ENCODE measurements at places on chromosomes 4 and X. TPM values are rescaled to one million over a fixed set of nuclear protein-coding genes. Genes with fewer than 3 reads are reported as not detected.
A peak's percentile ranks its signal among the peaks of the same experiment; 100 is the strongest.

INPP4B gene
- 43.7 TPM for total RNA-seq

VCX3B gene
- not detected for total RNA-seq

DNA sequence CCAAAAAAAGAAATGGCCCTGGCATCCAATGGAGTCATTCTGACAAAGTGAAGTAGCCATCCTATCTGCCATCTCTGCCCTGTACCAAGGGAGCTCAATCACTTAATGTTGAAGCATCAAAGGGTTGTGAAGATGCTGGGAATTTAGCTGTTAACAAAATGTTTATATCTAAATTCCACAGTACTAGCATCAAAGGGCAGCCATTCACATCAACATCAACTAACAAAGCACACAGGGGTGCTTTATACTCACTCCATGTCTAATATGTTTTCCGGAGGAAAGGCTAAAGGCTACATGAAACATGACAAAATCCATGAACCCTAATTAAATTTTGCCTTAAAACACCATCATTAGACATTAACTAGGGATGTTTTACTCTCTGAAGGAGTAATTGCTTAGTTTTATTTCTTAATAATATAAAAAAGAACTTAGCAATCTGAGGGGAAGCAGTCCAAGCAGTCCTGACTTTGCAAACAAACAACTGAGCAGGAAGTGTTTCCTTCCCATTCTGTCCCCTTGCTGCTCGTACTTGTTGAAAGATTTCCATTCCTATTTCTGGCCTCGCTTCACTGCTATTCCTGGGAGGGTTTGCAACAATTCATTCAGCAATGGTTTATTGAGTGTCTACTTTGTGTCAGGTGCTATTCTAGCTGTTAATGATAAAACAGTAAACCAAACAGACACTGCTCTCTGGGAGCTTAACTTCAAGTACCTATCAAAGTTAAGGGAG, 208.6 kb upstream of the SLC7A11 start:
- DNase-seq = no peak
- H3K4me3 ChIP-seq = no peak overlapping the region
- no peaks in the 10 kb centered on the region for H3K36me3 ChIP-seq
- no peaks in the 10 kb centered on the region for H3K27me3 ChIP-seq

GRCh38 chrX:29826742-29827141, 388.6 kb upstream of the MAGEB2 start:
- no peaks in the 10 kb centered on the region for H3K27me3 ChIP-seq
- H3K4me3 ChIP-seq = no peak overlapping the region
- no peak for DNase-seq
- no peak overlapping the region for H3K27ac ChIP-seq
- no peaks in the 10 kb centered on the region for H3K36me3 ChIP-seq

DNA sequence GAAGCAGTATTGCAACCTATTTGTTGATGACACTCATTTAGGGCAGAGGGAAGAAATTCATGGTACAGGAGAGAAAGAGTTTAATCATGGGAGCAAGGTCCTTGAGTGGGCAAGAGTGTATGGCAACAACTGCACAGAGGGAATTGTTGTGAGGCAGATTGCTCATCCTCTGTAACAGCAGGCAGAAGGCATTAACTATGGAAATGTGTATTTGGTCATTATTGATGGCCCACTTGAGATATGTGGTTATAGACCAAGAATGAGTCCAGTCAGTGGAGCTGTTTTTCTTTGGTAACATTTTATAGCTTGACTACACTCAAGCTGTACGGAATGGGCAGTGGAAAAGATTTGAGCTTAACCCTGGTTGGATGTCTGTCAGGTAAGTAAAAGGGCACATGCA, 15.9 kb downstream of the PLRG1 start:
- peaks cover 19% of the 10 kb centered on the region for H3K36me3 ChIP-seq
- no peak overlapping the region for H3K27ac ChIP-seq
- no peaks in the 10 kb centered on the region for H3K4me1 ChIP-seq
- no peaks in the 10 kb centered on the region for H3K27me3 ChIP-seq
- no peak for DNase-seq

DNA sequence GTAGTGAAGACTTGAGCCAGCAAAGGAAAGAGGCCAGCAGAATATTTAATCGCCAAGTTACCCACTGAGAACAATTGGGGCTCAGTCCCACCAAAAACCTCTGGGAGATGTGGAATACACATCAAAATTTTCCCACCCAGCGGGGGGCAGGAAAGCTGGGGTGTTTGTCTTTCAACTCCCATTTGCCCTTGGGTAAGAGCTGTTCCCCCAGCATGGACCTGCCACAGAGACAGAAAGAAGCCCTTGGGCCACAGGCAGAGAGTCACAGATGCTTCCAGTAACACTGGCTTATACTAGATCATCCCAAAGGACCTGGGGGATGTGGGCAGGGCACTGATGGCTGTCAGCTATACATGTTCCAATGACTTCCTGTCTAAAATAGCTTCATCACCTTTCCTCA, 18.9 kb upstream of the FBXW7 start:
- H3K27me3 ChIP-seq = no peaks in the 10 kb centered on the region
- no peak for DNase-seq
- H3K4me1 ChIP-seq = peaks cover 52% of the 10 kb centered on the region
- peak overlapping the region; percentile 90 for H3K27ac ChIP-seq
- peak overlapping the region; percentile 42 for H3K4me3 ChIP-seq

DNA sequence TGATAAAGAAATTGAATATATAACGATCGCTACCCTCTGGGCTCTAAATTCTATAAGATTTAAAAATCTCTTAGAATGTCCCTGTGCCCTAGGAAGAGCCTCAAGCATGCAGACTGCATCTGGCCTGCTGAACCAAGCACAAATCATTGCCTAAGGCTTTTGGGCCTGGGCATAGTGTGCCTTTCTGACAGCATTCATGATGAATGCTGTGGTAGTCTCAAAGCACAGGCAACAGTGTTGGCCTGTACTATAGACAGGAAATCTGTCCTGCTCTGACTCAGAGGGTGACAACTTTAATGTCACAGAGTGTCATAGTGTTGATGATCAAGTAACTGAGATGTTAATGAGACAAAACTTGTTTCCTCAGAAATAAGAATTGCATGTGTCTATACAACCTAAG, 717.3 kb downstream of the STIM2 start:
- H3K4me3 ChIP-seq = no peak overlapping the region
- H3K4me1 ChIP-seq = no peaks in the 10 kb centered on the region
- no peaks in the 10 kb centered on the region for H3K36me3 ChIP-seq
- H3K27ac ChIP-seq = no peak overlapping the region

- H3K4me1 ChIP-seq = no peaks in the 10 kb centered on the region
- no peaks in the 10 kb centered on the region for H3K27me3 ChIP-seq
- H3K27ac ChIP-seq = no peak overlapping the region
- no peaks in the 10 kb centered on the region for H3K36me3 ChIP-seq
- H3K4me3 ChIP-seq = no peak overlapping the region
Measured at GRCh38 chr4:96835991-96836390, 996.1 kb downstream of the PDHA2 start.

- H3K27ac ChIP-seq = peak within 1 kb of the TSS; percentile 99
- H3K36me3 ChIP-seq = peaks cover 18% of the 10 kb centered on the region
- DNase-seq = no peak
- peaks cover 56% of the 10 kb centered on the region for H3K4me1 ChIP-seq
- peak within 1 kb of the TSS; percentile 82 for H3K4me3 ChIP-seq
Measured at GRCh38 chrX:49269767-49270248, at the start of gene PPP1R3F. Gene PPP1R3F, plus strand, starts transcription at chrX:49269793. Its CDS starts 77 bp downstream, at chrX:49269870.

DNA sequence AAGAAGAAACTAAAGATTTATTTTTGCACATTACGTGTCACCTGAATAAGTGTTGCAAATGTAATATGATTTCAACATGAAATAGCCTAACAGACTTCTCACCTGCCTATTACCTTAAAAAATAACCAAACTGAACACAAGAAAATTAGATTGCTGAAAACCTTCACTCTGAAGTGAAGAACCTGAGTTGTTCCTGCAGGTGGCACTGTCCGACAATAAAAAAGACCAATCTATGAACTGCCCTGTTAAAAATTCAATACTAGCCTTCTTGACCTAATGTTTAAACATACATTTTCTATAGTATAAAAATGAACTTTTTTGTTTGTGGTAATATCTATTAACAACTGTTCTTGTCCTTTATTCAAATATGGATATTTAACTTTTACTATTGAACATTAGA, 69.2 kb upstream of the PNPLA4 start:
- H3K36me3 ChIP-seq = no peaks in the 10 kb centered on the region
- no peak overlapping the region for H3K27ac ChIP-seq
- H3K4me1 ChIP-seq = no peaks in the 10 kb centered on the region
- no peaks in the 10 kb centered on the region for H3K27me3 ChIP-seq
- no peak overlapping the region for H3K4me3 ChIP-seq

- H3K4me1 ChIP-seq = no peaks in the 10 kb centered on the region
- H3K4me3 ChIP-seq = no peak overlapping the region
- no peaks in the 10 kb centered on the region for H3K27me3 ChIP-seq
- H3K27ac ChIP-seq = no peak overlapping the region
Measured at GRCh38 chrX:344371-344901, 25.8 kb upstream of the GTPBP6 start.

GRCh38 chr4:79621061-79621460, 213.0 kb upstream of the GK2 start:
- no peak overlapping the region for H3K27ac ChIP-seq
- H3K36me3 ChIP-seq = no peaks in the 10 kb centered on the region
- DNase-seq = no peak

GRCh38 chr4:7427361-7427760, 7.4 kb downstream of the PSAPL1 start:
- H3K4me3 ChIP-seq = no peak overlapping the region
- no peak for DNase-seq
- H3K27me3 ChIP-seq = no peaks in the 10 kb centered on the region
- H3K4me1 ChIP-seq = no peaks in the 10 kb centered on the region
- no peak overlapping the region for H3K27ac ChIP-seq

- DNase-seq = no peak
- H3K36me3 ChIP-seq = no peaks in the 10 kb centered on the region
- no peaks in the 10 kb centered on the region for H3K27me3 ChIP-seq
- no peaks in the 10 kb centered on the region for H3K4me1 ChIP-seq
Measured at GRCh38 chrX:131306601-131307000, 17.5 kb upstream of the IGSF1 start.

DNA sequence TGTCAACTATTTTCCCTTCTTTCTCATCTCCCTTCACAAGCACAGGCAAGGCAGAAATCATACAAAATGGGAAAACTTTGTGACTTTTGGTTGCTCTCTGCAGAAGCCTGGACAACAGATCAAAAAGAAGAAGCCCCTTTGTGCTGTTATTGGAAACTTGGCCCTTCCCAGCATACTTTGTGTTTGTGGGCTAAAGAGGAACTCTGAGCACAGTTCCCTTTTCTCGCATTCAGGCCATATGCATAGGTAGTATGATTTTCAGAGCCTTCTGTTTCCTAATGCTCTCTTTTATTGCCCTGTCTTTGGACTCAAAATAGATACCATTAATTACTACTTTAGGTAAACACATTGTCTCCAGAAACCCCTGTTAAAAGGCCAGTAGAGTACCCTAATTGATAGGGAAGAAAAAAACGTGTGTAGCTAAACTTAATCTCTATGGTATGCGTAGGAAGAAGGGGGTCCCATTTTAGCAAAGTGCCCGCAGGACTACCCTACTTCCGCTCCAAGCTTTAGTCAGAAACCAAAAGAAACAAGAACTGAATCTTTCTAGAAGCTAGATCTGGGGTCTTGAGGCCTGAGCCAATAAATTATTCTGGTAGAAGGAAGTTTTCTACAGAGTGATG, 26.6 kb downstream of the VSIG4 start:
- no peak for DNase-seq
- peak overlapping the region; percentile 89 for H3K27ac ChIP-seq
- no peak overlapping the region for H3K4me3 ChIP-seq
- peaks cover 75% of the 10 kb centered on the region for H3K4me1 ChIP-seq
- H3K36me3 ChIP-seq = peaks cover 39% of the 10 kb centered on the region

GRCh38 chrX:133053861-133054598, 42.9 kb downstream of the USP26 start:
- no peak overlapping the region for H3K27ac ChIP-seq
- H3K4me3 ChIP-seq = no peak overlapping the region
- no peaks in the 10 kb centered on the region for H3K27me3 ChIP-seq
- no peak for DNase-seq
- H3K36me3 ChIP-seq = no peaks in the 10 kb centered on the region

DNA sequence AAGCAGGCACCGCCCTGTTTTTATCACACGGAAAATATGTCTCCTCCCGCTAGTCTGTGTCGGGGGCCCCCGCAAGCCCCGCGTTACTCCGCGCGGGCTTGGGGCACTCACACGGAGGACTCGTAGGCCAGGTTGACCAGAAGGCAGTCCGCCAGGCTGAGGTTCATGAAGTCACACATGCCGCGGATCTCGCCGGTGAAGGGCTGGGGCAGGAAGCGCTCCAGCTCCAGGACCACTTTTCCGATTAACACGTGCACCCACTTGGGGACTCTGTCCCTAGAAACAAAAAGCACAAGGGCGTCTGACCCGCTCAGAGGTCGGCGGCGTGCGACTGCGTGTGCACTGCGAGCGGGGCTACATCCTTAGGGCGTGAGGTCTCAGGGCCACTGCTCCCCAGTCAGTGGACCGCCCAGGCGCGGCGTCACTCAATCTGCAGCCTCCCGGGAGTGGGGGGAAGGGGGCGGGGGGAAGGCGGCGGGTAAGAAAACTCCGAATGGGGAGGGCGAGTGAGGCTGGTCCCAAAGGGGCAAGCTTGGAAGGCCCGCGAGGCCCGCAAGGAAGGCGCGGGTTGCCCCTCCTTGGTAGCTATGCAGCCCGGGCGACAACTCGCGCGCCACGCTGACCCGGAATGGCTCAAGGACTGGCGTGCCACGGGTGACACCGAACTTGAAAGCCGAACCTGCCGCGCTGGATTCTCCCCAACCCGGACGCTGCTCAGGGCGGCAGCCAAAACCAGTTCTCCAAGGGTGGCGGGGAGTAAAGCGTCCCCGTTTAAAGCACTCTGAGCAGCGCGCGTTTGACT, 722 bp downstream of the NAAA start:
- H3K27me3 ChIP-seq = no peaks in the 10 kb centered on the region
- peaks cover 30% of the 10 kb centered on the region for H3K36me3 ChIP-seq
- peak overlapping the region; percentile 97 for H3K4me3 ChIP-seq
- H3K27ac ChIP-seq = peak overlapping the region; percentile 99

DNA sequence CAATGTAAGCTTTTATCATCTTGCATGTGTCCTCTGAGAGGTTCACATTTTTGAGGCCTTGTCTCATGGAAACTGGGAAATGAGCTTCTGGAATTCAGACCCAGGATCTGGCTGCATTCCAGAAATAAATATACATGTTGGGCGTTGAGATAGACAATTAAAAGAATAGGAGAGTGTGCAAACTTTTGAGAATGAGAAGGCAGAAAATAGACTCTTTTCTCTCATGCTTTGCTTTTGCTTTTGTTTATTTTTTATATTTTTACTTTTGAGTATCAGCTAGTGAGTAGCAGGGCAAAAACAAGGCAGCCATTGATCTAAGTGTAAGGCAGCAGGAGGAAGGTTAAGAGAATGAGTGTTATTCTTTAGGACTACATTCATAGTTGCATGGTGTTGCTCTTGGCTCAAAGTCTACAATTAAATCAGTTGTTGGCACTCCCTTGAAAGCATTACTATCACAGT, 12.4 kb downstream of the SHROOM3 start:
- no peaks in the 10 kb centered on the region for H3K36me3 ChIP-seq
- H3K27me3 ChIP-seq = peaks cover 16% of the 10 kb centered on the region
- H3K4me3 ChIP-seq = no peak overlapping the region
- H3K27ac ChIP-seq = no peak overlapping the region
- no peak for DNase-seq

Measured in activated CD8-positive, alpha-beta T cell treated with anti-CD3 and anti-CD28 coated beads, Interleukin-2, amount 10 ng/mL, durations not matched to agents 7 days and 5 days (primary cell).